ENCODE measurements at places on chromosomes 1 and 21.

GRCh38 chr1:10751561-10752085, 44.8 kb downstream of the CASZ1 start:
- DNase-seq = no peak

DNA sequence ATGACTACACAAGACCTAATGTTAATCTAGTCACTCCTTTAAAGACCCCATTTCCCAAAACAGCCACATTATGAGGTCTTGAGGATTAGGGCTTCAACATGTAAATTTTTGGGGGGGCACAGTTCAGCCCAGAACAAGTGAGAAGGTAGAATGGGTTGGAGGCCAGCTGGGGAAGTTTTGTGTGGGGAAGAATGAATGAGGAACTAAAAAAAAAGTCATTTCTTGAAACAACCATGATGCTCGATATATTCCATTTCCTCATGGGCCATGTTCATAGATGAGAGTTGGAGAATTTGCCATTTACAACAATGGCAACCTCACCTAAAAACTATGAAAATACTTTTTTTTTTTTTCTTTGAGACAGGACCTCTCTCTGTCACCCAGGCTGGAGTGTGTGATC, 14.5 kb downstream of the NLRP3 start:
- no peak for DNase-seq

GRCh38 chr1:228180959-228181644, 15.5 kb downstream of the IBA57 start:
- DNase-seq = no peak

DNA sequence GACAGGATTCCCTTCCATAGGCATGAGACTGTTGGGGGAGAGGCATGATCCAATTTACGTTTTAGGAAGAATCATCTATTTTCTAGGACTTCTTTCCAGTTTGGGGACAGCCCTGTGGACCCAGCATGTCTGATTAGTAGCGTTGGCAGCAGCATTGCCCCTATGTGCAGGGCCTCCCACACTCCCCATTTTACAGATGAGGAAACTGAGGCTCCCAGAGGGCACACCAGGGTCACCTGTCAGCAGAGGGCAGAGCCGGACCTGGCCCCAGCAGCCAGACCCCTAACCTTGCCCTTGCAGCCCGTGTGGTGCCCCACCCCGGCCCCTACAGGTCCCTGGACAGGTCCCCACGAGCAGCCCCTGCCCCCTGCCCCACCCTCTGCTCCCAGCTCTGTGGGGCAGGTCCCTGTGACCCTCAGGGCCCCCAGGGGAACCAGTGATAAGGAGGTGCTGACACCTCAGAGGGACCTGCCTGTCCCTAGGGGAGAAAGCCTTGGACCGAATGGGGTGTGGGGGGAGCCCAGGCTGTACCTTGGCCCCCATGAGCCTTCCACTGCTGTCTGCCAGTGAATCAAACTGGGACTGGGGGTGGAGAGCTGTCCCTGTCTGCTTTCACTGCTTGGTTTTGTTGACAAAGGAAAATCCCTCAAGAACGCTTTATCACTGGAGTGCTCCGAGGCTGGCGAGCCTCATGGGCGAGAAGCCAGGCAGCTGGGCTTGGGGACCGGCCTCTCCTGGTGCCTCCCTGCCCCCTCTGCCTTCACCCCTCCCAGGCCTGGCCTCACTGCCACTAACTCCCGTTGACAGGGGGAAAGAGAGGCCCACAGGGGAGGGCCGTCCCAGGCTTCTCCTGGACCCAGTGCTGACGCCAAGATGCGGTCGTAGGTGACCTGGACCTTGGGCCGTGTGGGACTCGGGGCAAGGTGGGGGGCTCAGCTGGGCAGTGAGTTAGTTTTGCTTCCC, 39.4 kb upstream of the CCDC27 start:
- peak; percentile 53 for DNase-seq
